ENCODE measurements at places on chromosomes 5 and 9.

DNA sequence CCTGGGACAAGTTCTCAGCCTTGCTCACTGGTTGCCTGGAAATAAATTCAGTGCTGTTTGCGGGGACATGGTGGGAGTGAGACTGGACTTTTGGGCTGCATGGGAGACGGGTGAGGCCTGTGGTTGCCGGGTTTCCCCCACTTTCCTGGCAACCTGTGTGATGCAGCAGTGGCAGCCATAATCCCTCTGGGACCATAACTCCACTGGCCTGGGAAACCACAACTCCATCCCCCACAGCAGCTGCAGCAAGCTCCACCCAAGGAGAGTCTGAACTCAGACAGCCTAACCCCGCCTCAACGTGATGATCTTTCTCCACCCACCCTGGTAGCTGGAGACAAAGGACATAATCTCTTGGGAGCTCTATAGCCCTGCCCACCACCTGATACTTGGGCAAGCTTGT is 349.9 kb downstream of the PIK3R1 start:
- DNase-seq: no peak

DNA sequence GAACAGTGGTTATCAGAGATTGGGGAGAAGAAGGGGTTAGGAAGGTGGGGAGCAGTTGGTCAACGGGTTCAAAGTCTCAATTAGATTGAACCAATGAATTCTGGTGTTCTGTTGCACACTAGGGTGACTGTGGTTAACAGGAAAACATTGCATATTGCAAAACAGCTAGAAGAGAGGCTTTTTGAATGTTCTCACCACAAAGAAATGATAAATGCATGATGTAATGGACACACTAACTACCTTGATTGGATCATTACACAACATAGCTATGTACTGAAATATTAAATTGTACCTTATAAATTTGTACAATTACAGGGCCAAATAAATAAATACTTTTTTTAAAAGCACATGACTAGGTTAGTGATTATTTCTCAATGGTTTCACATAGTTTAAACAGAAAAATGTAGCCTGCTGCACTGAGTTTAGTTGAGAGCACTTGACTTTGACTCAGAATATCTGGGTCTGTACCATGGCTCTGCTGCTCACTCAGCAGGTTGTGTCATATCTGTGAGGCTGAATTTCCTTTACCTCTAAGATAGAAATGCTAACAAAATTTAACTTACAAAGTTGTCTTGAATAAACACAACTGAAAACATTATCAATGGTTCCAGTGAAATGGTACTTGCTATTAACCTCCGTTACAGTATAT is 30.4 kb downstream of the NUDT12 start:
- no peak for DNase-seq

DNA sequence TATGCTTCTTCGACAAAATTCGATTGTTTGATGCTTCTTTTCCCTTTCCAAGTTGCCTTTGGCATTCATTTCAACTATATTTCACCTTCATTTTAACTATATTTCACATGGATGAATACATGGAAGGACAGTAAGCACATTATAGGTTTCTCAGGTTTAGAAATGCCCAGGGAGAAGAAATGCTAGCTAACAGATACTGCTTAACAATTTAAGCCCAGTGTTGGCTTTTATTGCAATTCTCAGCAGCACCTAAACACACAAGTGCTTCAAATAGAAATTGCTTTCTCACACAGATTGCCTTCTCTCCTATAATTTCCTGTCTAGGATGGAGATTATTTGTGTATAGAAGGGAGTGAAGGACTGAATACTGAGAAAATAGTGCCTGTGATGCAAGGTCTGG is 30.2 kb upstream of the SMC5 start:
- no peak for DNase-seq

GRCh38 chr5:103909391-103909790 is 346.8 kb upstream of the NUDT12 start:
- DNase-seq: no peak

- no peak for DNase-seq
These were observed 223.2 kb downstream of the PCSK1 start for GRCh38 chr5:96209829-96210228.

GRCh38 chr5:172985596-172985995 is 2.0 kb downstream of the ATP6V0E1 start:
- DNase-seq: no peak

GRCh38 chr9:84000186-84000585 is 19.6 kb downstream of the RMI1 start:
- no peak for DNase-seq

DNA sequence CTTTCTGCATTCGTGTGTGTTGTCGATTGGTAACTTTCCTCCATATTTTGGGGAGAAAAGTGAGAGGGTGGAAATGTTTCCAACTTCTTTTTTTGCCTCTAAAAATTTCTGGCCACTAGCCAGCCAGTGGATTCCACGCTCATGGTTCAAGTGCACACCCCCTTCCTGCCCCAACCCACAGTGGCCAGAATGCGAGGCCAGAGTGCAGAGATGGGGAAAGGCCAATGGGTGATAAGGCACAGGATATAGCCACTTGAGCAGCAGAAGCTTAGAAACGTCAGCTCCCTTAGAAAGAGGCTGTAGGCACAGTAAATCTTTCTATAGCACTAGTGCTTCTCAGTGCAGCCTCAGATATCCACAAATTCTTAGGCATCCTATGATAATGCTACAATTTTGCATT is 75.8 kb upstream of the ADRB2 start:
- no peak for DNase-seq

DNA sequence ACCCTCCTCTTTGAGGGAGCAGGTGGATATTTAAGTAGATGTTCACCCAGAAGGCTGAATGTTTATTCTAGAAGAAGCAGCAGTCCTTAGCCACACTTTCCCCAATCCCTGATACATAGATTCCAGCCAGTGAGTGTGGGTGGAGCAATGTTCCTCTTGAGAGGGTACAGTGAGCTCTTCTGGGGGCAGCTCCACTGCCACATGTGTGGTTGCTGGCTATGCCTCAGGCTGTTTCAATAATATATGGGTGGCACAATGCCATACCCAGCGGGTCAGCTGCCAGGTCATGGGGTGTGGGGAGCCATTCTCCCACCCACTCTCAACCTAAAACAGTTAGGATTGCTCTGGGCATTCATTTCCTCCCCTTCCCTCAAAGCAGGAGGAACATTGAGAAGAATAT is 61.6 kb upstream of the DAB2 start:
- no peak for DNase-seq

DNA sequence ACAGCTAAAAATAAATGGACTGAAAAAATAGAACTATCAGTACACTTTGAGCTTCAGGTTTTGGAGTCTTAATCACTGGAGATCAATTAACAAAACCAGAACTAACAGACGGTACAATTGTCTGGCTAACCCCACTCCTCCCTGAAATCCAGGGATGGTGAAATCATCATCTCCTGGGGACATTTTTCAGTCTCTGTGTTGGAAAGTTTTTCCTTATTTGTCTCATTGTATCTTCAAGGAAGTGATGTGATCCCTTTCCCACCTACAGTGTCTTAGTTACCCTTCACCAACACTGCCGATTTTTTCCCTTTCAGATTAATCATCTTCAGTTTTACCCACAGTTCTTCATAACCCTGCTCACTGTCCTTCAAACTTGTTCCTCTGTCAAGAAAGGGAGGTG is 81.9 kb downstream of the MAP1B start:
- DNase-seq: no peak

DNA sequence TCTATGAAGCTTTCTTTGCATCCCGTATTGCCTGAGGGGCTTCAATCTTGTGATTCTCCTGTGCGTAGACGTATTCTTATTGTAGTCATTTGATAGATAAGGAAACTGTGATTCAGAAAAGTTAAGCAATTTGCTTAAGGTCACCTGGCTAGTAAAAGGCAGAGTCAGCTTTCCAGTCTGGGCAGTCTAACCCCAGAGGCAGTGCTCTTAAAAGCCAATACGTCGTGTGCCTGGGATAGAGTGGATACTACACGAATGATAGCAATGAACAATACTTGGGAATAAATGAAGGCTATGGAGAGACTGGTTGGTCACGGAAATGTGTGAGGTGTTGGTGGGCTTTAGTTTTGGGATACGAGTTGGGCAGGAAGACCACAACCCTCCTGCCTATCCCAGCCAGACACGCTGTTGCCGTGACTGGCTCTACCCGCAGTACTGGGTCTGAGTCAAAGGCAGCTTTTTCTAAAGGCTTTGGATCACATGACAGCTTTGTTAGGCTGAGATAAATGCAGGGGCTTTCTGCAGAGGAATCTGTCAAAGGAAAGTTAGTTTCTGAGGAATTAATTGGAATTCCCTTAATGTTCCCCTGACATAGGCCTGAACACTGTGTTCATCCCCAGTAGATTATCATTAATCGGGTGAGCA is 302.6 kb downstream of the KIF4B start:
- no peak for DNase-seq

- DNase-seq: no peak
These were observed 74.2 kb downstream of the OXCT1 start for GRCh38 chr5:41796061-41796460.

DNA sequence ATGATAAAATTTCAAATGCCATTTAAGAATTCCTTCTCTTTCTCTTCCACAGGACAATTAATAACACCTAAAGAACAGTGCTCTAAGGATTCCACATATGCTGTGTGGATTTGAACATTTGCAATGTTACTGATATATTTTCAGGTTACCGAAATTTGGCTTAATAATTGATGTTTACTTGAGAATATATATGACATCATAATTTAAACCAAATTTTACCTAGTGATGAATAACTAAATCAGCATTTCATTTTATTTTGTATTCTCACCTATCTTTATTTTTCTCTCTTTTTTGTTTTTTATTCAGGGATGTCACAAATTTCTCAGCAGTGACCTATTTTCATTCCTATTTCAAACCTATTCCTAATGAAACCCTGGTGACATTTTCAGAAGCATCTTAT is 429.6 kb downstream of the SLCO4C1 start:
- no peak for DNase-seq

DNA sequence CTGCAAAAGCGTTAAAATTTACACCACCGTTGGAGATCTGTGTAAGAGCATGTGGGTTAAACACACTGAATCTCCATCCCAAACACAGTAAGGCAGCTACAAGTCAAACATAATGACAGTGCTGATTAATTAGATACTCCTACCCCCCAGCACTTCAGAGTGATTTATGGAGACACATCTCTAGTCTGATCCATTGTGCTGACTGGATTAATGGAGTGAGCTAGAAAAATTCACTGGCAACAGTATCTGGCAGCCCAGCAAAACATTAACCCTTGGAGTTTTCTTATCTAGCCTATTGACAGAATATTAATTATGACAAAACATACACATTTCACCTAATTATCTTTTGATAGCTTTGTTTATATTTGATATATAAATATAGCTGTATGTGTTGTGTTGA is 188.6 kb upstream of the ISL1 start:
- DNase-seq: no peak

DNA sequence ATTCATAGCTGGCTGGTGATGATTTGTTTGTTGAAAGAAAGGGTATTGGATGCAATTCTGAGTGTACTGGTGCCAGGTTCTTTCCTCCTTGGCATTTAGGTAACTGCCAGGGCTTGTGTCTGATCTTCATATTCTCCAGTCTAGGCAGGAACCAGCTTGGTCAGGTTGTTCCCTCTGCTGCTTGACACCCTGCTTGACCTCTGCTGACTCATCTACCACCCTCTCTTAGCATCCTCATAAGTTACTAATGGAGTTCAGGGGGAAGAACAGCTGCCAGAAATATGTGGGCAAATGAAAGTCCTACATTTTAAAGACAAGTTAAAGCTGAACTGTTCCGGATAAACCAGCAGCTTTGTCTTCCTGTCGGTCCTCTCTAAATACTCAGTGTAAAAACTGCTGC is 116.1 kb upstream of the TNC start:
- no peak for DNase-seq

GRCh38 chr5:52910071-52910470 is 79.1 kb upstream of the ITGA2 start:
- DNase-seq: no peak

- no peak for DNase-seq
These were observed 768 bp downstream of the YTHDC2 start for GRCh38 chr5:113514289-113514635.

- no peak for DNase-seq
These were observed 138.3 kb upstream of the SMIM23 start for GRCh38 chr5:171647043-171647903.

Data from effector CD4-positive, alpha-beta T cell (primary cell).